ENCODE measurements at places on chromosomes 7 and 10.

GRCh38 chr10:80202934-80203834 is 2.2 kb downstream of the ANXA11 start:
- no peak for DNase-seq

GRCh38 chr10:5831446-5831782 is 18.2 kb upstream of the GDI2 start:
- DNase-seq: no peak

GRCh38 chr7:48035967-48036478 is 680 bp downstream of the C7orf57 start:
- peak; percentile 15 for DNase-seq

- DNase-seq: no peak
These were observed 945.9 kb downstream of the GRID1 start for GRCh38 chr10:85420501-85421191.

GRCh38 chr10:70232859-70233108 is 445 bp downstream of the PPA1 start:
- DNase-seq: no peak

GRCh38 chr7:145692237-145692950 is 424.2 kb upstream of the CNTNAP2 start:
- no peak for DNase-seq

GRCh38 chr7:270351-270983 is 19.5 kb upstream of the FOXL3 start:
- DNase-seq: no peak

DNA sequence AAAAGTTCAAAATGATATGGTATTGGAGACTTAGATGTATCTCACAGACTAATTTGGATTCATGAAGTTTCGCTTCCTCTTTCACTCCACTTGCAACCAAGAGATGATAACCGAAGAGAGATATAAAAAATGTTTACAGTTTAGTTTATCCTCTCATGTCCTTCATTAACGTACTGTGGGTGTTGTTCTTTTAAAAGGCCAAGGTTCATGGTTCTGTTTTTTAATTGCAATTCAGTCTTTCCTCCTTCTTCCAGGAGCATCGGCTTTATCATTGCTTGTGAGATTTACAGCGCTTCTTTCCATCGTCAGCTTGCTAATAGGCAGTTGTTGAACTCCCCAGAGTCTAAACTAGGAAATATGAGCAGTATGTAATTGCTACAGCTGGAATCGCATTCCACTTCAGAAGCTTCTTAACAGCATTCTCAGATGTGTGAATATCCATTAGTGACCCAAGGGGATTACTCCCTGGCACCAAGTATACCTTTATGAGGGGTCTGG is 75.9 kb upstream of the HGF start:
- no peak for DNase-seq

DNA sequence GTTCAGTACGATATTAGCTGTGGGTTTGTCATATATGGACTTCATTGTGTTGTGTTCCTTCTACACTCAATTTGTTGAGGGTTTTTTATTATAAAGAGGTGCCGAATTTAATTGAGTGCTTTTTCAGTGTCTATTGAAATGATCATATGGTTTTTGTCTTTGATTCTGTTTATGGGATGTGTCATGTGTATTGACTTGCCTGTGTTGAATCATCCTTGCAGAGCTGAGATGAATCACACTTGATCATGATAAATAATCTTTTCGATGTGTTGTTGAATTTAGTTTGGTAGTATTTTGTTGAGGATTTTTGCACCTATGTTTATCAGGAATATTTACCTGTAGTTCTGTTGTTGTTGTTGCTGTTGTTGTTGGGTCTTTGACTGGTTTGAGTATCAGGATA is 39.8 kb downstream of the ATOH7 start:
- DNase-seq: no peak

- DNase-seq: no peak
These were observed 210.5 kb downstream of the BICC1 start for GRCh38 chr10:58723186-58723585.

DNA sequence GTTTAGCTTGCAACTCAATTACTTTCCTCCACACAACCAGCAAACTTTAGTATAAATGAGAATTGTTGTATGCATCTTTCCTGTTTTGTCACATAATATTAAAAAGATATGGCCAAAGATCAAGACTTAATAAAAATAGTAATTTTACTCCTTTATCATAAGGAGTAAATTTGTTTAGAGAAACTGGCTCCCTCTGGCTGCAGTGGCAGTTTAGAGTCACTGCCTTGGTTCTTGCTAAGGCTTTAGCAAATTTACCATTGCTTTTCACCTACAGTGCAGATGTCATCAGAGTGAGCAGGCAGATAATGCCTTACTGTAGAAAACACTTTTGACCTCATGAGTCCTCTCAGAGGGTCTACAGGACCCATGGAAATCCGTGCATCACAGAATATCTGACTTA is 2.6 kb downstream of the PRPF18 start:
- DNase-seq: no peak

DNA sequence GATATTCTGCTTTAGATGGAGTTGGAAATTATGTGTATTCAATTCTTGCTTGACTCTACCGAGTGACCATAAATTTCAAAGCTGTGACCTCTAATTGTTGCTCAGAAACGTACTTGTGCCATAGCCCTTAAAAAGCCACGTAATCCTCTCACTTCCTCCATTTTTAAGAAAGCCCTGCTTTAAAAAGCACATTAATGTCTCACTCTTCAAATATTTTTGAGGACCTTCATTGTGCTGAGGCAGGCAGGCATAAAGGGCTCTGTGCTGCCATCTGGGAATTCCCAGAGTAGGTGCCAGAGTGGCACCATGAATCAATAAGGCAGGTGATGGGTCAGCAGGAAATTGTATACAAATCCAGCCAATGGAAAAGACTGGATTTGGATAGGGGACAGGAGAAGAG is 97.7 kb upstream of the FAM204A start:
- no peak for DNase-seq

GRCh38 chr10:50501478-50501877 is 122.3 kb downstream of the SGMS1 start:
- DNase-seq: no peak

- DNase-seq: no peak
These were observed 26.7 kb downstream of the CCSER2 start for GRCh38 chr10:84355106-84355505.

- DNase-seq: no peak
These were observed 187.9 kb downstream of the GATA3 start for GRCh38 chr10:8242295-8242872.

DNA sequence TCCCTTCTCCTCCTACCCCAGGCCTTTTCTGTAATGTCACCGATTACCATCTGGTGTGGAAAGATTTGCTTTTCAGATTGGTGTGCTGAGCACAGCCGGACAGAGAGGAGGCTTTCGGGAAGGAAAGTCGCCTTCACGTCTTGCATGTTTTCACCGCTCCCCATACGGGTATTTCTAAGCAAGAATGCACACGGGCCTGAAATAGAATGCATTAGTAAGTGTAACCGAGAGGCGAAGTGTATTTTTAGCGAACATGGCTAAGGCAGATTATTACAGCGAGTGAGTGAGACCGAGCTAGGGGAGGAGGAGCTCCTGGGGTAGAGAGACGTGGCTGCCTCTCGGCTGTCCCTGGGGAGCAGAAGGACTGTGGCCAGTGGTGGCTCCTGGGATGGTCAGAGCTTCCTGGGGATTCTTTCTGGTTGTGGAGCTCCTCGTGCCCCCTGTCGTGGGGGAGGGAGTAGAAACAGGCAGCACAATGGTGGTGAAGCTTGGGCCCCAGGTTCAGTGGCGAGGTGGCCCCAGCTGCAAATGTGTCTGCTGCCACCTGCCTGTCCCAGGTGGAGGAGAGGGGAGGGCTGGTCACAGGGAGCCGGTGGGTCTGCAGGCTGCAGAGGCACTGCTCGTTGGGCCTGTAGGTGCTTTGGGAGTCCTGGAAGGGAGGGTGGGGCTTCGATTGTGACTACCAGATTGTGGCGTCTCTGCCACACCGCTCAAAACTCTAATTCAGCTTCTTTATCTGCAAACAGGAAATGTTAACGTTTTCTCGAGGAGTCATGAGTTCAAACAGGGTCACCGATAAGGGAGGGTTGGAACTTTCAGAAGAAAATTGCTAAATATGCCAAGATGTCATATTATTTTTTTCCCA is 135.8 kb downstream of the CAMK1D start:
- DNase-seq: peak; percentile 50

GRCh38 chr7:22083704-22084240 is 138.1 kb upstream of the CDCA7L start:
- DNase-seq: no peak

GRCh38 chr7:117780832-117781231 is 92.4 kb downstream of the CTTNBP2 start:
- no peak for DNase-seq

DNA sequence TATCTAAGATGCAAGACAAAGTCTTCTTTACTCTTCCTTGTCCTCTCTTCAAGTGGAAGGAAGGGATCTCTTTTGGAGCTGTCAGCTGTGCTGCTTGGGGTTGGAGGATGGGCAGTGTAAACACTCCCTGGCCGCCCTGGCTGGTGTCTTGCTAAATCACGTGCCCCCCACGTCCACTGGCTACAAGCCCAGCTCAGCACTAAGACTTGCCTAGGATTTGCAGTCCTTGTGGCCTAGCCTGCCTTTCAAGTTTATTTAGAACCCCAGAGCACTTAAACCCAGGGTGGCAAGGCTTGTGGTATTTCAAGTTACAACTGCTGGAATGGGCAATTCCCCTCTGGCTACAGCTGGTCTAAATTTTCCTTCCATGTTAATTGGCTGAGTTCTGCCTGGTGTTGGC is 272.4 kb upstream of the MYO3A start:
- DNase-seq: no peak

DNA sequence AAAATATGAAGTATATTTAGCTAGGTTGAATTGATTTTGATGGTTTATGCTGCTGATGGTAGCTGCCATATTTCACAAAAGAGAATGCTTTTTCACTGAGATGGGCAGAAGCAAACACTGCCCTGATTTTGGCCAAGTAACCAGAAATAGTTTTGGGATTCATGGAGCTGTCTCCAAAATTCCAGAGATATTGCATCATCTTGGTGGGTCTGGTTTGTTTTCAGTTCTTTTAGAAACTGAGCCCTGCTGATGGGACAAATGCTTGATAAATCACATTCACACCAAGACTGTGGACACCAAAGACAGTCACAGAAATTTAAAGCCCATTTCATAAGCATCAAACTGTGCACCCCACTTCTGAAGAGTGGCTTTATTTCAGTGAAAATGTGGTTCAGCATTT is 140.5 kb downstream of the BICC1 start:
- no peak for DNase-seq

DNA sequence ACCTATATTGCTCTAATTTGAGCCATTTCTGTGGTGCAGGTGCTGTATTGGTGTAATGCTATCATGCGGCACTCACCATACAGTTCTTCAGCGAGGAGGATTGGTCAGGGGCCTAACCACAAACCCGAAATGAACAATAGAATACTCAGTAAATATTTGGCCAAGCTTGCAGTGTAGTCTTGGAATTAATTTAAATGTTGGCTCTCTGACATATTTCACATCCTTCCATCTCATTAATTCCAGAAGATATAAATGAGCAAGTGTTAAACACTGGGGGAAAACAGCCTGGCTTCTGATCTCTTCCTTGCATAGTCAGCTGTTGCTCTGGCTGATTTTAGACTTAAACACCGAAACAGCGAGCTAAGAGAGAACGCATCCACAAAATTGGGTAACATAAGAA is 663.1 kb upstream of the GHITM start:
- DNase-seq: no peak

GRCh38 chr7:30090111-30090510 is 44.7 kb upstream of the MTURN start:
- no peak for DNase-seq

- DNase-seq: peak; percentile 67
These were observed 24.9 kb downstream of the MSRB2 start for GRCh38 chr10:23120001-23120934.

DNA sequence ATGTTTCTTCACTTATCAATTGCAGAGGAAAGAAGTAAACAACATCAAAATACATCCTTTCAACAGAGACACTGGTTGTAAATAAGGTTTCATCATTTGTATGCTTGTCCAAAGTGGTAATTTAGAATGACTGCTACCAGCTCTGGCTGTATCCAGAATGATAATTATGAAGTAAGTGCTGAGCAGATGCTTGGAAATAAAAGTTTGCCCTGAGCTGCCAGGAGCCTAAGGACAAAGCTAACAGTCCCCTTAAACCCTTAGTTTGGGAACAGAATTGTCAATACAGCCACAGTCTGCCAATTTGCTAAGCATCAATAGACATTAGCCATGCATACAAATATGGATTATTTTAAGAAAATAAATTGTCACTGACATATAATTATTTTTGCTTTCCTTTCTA is 147.0 kb upstream of the SLC13A1 start:
- no peak for DNase-seq

Measured in head of caudate nucleus (tissue), 42 donors.